ENCODE measurements at places on chromosomes 2 and 18.

- DNase-seq = no peak
Measured at GRCh38 chr2:159892990-159893810, 95.2 kb upstream of the CD302 start.

GRCh38 chr2:234593636-234594035, 96.8 kb upstream of the ARL4C start:
- peak; percentile 14 for DNase-seq

DNA sequence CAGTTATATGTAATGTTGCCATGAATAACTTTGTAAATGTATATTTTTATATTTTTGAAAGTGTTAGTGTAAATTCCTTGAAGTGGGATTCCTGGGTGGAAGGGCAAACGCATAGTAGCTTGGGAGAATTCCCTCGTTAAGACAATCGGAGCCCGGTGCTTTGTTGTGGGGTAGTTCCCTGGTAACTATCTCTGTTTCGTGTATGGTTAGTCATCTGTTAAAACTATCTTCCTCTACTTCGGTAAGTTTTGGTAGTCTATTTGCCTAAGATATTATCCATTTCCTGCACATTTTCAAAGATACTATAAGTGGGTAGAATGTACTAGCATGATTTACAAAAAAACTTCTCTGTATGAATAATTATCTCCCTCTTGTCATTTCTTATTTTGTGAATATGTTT, 113.8 kb upstream of the NRXN1 start:
- no peak for DNase-seq

- DNase-seq = no peak
Measured at GRCh38 chr2:121189661-121190381, 95.2 kb downstream of the TFCP2L1 start.

DNA sequence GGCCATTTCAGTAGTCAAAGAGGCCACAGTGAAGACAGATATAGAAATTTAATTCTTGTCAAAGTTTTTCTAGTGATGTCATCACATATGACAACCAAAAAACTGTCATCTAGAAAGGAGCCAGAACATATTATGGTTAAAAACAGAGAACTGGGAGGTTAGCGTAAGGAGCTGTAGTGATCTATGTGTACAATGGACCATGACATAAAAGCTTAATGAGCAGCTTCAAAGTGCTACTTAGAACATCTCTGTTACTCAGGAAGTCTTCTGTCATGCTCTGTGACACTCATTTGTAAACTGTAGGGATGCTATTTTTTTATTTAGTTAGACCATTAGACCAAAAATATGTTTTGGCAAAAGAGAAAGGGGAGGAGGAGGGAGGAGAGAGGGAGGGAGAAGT, 57.3 kb downstream of the CMPK2 start:
- DNase-seq = no peak

- no peak for DNase-seq
Measured at GRCh38 chr2:64210816-64211215, 66.6 kb upstream of the PELI1 start.

GRCh38 chr2:204871231-204871953, 326.1 kb downstream of the PARD3B start:
- DNase-seq = no peak

DNA sequence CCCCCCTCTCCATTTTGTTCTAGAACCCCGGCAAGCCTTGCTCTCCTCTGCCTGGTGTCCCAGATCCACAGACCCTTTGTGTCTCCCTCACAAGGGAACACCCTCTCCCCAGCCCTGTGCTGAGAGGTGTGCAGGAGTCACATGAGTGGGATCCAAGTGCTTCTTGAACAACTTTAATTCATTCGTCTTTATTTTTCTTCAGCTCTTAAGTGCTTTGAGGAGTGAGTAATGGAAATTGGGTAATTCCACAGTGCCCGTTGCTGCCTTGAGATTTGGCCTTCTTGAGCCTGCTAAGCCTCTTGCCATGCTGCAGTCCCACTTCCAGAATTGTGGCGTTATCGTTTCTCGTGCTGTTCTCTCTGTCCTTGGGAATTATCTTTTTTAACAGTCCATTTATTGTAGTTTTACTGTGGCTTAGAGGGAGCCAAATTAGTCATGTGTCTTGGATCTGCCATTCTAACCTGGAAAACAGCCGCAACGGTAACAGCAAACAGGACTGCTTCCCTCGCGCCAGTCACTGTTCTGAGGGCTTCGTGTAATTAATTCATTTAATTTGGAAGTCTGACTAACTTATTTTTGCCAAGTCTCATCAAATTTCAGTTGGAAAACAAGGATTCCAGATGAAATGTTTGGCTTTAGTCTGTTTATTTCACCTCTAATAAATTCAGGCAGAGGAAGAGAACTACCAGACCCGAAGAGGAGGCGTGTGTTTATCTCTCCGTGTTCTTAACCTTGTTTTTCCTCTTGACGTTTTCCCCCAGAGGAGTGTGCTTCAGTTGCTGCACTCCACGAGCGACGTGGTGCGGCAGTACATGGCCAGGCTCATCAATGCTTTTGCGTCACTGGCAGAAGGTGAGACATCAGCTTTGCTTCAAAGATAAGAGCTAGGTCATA, 72.0 kb downstream of the ARMC9 start:
- DNase-seq = no peak

- no peak for DNase-seq
Measured at GRCh38 chr18:51400721-51401120, 203.2 kb upstream of the MEX3C start.

DNA sequence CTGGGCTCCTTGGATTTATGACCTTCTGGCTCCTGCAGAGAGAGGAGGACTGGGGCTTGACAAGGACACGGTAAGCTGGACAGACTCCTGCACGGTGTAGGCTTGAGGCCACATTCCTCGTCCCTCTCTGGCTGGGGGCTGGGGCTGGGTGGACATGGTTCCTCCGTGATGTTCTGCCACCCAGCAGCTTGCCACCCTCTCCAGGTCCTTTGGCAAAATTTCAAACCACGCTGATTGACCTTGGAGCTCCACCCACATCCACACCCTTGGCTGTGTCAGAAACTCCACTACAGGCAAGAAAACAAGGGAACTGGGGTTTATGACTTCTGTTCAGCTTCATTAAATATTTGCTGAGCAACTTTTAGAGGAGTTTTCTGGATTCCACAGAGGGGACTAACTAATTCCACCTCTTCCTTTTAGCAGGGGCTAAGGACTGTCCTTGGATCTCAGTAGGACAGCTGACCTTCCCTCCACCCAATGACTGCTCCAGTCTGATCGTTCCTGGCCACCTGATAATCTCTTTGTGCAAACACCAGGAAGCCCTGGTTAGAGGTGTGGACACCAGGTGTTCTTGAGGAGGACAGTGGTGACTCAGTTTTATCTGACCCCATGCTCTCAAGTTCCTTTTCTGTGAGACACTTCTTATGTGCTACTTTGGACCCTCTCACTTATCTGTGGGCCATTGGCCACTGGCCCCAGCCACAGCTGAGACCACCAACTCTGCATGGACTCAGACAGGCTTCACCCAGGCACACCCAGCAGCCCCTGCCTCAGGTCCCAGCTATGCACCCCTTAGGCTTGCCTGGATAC, 29.3 kb downstream of the GPR55 start:
- no peak for DNase-seq

GRCh38 chr18:47283476-47283875, 32.0 kb upstream of the SKOR2 start:
- DNase-seq = no peak

GRCh38 chr18:26746398-26746797, 119.1 kb downstream of the AQP4 start:
- DNase-seq = no peak

- no peak for DNase-seq
Measured at GRCh38 chr2:61017556-61018317, at the start of the genes PEX13 and PUS10. Gene PEX13, plus strand, starts transcription at chr2:61017720. Its CDS starts 40 bp downstream, at chr2:61017760. Gene PUS10, minus strand, starts transcription at chr2:61018255. Its CDS starts 6,365 bp downstream, at chr2:61011890.

DNA sequence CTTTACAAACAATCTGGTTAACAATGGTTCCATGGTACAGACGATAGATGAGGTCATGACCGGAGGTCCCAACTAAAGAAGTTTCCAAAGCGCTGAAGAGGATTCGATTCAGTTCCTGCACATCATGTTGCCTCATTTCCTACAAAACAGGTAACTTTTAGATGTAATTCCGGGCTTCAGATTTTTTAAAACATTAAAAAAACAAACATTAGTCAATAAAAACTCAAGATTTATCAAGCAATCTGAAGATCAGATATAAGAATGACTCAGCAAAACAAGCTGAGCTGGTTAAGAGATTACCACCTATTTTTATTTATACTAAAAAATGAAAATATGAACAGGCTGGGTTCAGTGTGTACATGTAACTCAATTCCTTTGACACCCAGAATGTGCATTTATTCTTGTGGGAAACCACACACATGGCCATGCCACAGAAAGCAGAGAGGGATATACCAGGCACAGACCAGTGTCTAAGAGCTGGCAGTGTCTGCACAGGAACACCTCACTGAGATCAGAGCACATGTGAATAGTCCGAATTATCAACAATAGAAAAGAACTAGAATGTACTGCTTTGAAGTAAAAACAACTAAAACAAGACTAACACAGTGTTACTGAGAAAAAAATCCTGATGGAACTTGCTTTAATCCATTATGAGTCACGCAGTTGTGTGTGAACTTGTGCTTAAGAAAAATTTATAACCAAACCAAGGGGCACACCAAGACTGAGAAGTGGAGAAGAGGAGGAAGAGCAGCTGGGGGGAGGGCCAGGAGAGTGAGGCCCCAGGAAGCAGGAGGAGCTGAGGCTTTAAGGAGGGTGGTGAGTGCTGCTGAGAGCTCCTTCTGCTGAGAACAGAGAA, 9.5 kb downstream of the USP40 start:
- peak; percentile 28 for DNase-seq

GRCh38 chr18:9688036-9688741, 19.9 kb upstream of the RAB31 start:
- no peak for DNase-seq

- DNase-seq = peak; percentile 75
Measured at GRCh38 chr2:224268441-224268840, 133.5 kb downstream of the FAM124B start.

DNA sequence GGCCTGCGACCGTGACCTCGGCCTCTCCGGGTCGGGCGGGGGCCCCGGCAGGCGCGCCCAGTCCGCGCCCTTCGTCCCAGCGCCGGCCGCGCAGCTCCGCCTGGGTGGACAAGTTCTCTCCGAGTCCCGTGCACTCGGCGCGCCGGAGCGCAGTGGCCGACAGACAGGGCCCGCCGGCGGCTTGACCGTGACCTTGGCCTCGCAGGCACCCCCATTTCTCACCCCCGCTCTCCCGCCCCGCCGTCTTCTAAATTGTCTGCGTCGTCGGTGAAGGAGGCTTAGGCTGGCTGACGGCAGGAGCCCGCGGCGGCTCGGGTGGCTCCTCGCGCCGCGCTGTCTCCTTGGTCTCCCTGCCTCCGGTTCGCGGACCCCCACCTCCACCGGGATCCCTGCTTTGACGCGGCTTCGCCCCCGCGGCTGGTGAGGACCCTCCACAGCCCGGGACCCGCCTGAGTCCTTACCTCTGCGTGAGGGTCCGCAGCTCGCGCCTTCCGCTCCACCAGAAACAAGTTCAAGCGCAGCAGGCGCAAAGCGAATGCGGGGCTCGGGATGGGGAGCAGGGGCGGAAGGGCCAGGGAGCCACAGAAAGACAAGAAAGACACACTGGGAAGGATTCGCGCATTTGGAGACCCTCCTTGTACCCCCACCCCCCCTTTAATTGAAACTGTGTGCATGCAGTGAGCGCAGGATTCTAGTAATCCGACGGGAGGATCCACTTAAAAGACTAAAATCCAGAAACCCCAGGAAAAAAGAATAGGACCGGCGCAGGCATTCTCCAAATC, 4.0 kb downstream of the PTGR3 start:
- DNase-seq = no peak

DNA sequence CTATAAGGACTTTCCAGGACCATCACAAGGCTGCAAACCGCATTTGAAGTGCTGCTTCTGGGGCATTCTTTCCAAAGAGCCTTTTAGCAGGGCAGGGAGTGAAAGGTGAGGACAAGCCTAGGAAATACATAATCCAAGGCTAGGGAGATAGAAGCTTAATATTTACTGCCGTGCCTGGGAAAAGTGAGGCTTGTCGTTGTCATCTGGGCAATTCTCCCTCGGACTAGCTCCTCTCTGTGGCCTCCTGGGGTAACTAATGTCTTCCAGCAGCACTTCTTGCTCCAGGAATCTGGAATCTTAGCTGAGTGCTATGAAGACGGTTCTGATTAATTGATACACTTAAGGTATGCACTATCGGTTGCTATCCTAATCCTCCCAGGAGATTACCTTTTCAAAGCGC, 69.3 kb upstream of the ATL2 start:
- no peak for DNase-seq

GRCh38 chr2:238835726-238836301, 12.1 kb upstream of the TWIST2 start:
- DNase-seq = no peak

DNA sequence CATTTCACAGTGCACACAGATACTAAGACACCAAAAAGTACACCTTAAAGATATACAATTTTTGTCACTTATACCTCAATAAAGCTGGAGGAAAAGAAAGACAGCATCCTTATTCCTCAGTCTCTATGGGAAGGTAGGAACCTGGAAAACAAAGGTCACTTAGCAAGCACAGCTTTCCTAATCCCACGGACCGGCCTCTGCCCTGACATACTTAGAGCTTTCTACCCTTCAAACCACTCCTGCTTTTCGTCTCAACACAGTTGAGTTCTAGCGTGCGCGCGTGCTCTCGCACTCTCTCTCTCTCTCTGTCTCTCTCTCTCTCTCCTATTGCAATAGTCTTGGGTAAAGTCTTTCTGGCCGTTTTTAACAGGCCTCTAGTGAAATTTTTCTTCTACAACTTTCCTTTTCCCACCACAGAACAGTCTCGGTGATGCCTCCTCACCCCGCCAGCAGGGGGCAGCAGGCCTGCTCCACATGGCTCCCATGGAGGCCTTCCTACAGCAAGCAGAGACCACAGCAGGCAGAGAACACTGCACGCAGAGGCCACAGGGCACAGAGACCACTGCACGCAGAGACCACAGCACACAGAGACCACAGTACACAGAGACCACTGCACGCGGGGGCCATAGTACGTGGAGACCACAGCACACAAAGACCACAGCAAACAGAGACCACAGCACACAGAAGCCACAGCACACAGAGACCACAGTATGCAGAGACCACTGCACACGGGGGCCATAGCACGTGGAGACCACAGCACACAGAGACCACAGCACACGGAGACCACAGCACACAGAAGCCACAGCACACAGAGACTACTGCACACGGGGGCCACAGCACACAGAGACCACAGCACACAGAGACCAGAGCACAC, 106.9 kb downstream of the FBXO15 start:
- DNase-seq = no peak

DNA sequence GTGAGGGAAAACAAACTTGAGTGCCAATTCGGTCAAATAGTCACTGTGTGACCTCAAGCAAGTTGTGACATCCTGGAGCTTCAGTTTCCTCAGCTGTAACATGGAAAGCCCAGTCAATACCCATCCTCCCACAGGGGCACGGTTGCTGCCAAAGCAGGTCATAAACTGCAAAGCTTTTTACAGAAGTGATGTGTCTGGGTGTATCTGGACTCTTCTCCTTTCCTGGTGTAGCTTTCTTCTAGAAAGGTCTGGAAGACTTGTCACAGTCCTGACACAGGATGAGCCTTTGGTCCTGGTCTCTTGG, 4.2 kb upstream of the AFF3 start:
- no peak for DNase-seq

GRCh38 chr2:151029406-151030157, 232.1 kb downstream of the RBM43 start:
- DNase-seq = peak; percentile 81

Data from AG04449 (cell line).